ENCODE measurements at places on chromosomes 7 and 10.

- peak; percentile 61 for DNase-seq
Observed at GRCh38 chr7:121395494-121395960, 581 bp downstream of the FAM3C start.

DNA sequence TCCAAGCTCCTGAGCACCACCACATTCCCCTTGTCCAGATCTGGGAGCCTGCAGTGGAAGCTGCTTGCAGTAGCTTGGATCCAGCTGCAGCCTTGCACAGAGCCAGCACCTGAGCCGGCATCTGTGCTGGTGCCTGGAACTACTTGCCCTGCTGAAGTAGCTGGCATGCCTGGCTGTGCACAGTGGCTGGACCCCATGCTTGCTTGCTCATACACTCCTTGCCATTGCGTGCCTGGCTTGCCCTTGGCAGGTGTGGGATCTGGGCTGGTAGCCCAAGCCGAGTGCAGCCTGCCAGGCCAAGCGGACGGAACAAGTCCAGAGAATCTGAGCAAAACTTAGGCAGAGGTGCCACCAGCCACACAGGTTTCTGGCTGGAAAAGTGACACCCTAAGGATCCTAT is 759.9 kb downstream of the IPMK start:
- DNase-seq: no peak

- DNase-seq: peak; percentile 94
Observed at GRCh38 chr7:1412322-1413261, 46.7 kb downstream of the MICALL2 start.

DNA sequence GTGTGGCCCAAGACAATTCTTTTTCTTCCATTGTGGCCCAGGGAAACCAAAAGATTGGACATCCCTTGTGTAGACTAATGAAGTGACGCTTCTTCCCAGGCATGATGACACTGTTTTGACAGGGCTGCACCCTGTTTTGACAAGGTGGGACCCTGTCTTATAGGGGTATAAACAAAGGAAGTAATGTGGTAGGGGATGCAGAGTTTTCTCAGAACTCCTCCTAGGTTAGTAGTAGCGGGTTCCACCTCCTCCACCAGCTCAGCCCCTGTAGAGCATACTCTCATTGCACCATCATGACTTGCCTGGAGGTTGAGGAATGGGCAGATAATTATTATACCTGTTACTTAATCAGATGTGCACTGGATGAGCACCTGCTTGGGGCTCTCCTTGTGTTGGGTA is 123.1 kb downstream of the CCNY start:
- no peak for DNase-seq

GRCh38 chr7:15440482-15440881 is 121.3 kb downstream of the AGMO start:
- DNase-seq: no peak

DNA sequence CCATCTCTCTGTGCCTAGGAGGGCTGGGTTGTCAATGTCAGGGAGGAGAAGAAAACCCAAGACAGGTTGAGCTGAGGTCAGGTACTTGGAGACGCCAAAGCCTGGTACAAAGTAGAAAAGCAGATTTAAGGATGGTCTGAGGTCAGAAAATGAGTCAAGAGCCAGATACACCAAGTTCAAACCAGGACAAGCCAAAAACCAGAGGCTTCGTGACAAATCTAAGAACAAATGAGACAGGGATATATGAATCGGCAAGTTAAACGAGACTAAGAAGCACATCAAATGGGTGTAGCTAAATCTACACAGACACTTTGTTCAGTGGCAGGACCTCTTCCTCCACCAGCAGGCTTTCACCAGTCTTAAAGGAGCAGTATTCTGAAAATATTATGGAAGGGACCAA is 34.2 kb downstream of the C7orf33 start:
- no peak for DNase-seq

GRCh38 chr7:77434570-77435275 is 18.6 kb upstream of the GSAP start:
- no peak for DNase-seq

DNA sequence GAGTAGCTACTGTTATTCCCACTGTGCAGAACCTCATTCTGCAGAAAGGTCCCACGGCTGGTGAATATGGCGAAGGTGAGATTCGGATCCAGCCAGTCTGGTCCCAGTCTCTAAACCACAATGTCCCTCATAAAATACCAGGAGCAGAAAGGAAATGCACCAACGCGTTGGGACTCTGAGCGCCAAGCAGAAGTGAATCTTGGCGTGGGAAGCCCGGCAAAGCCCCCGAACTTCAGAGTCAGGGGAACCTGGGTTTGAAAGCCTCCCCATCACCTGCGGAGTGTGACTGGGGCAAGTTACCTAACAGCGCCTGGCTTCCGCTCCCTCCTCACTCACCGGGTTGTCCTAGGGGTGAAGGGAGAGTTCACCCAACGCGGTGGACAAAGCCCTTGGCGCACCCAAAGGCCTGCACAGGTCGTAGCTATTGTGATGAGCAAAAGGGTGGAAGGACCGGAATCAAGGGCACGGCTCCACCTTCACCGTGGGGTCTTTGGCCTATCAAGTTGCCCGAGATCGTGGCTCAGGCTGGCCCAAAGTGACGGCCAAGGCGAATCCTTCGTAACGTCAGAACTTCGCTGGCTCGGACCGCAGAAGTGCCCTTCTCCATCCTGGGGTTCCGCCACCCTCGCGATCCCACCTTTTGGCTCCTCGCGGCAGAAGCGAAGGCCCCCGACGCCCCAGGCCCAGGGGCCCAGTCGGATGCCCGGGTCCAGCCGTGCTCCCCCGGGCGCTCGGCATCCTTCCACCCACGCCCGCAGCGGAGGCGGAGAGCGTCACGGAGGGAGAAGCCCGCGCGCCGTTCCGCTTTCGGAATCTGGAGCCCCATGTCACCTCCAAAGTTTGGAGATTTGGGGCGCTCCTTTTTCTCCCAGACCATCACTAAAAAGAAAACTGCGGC is 811 bp downstream of the RGS10 start:
- peak; percentile 66 for DNase-seq

- peak; percentile 55 for DNase-seq
Observed at GRCh38 chr7:92835851-92836488, 403 bp downstream of the CDK6 start.

DNA sequence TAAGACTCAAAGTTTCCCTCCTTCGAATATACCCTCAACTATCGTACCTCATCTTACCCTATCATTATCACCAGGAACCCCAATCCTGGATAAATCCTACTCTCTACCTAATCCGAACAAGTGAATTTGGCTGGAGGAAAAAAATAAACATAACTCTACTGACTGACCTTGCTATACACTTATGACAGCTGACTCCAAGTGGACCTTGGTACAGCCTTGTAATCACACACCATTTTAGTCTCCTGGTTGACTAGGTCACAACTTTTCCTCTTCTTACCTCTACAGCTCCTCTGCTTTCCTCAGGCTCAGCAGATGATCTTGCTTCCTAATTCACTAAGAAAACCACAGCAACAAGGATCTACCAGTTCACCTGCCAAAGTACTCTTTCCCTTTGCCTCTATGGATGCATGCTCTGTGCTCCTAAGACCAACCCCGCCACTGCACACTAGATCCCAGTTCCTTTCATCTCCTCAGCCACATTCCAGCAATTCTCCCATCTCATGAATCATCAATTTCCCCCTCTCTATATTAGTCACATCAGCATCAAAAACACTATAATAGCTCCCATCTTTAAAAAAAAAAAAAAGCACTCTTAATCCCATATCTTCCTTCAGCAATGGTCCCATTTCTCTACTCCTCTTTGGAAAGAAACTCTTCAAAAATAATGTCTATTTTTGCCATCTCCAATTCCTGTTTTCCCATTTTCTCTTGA is 35.5 kb downstream of the COA1 start:
- DNase-seq: no peak

GRCh38 chr10:124266468-124267230 is 152.1 kb downstream of the OAT start:
- DNase-seq: no peak

GRCh38 chr10:79477456-79477855 is 32.0 kb upstream of the ZCCHC24 start:
- DNase-seq: no peak
